Central memory CD4-positive, alpha-beta T cell (primary cell): ENCODE measurements at places on chromosomes 11 and 22.

GRCh38 chr11:45565446-45565988 lies 99.9 kb downstream of the CHST1 start:
- no peak for DNase-seq

DNA sequence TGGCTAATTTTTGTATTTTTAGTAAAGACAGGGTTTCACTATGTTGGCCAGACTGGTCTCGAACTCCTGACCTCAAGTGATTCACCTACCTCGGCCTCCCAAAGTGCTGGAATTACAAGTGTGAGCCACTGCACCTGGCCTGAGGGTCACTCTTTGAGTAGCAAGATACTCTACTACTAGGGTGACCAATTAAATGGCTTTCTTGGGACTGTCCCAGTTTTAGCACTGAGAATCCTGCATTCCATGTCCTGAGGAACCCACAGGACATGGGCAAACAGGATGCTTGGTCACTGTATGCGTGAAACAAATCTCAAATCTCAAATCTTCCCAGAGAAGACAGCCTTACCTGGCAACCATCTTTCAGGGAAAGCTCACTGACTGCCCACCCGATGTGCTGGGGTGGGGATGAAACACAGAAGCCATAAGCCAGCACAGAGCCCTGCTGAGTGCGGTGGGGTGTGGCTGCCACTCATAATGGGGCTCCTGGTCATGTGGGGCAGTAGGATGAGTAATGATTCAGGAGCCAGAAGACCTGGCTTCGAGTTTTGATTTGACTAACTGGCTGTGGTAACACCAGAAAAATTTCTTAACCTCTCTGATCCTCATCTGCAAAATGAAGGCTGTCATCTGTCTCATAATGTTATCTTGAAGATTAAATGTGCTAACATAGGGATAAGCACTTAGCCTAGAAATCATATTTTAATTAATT lies 11.5 kb downstream of the CLMP start:
- no peak for DNase-seq

- no peak for DNase-seq
Observed at GRCh38 chr11:36400766-36401455, 104.8 kb downstream of the PRR5L start.

- no peak for DNase-seq
Observed at GRCh38 chr22:24905909-24906308, 40.6 kb downstream of the LHFPL7 start.

- DNase-seq, result no peak
Observed at GRCh38 chr11:93908689-93909088, 58.3 kb upstream of the VSTM5 start.

GRCh38 chr22:23085785-23086184 lies 15.5 kb downstream of the GNAZ start:
- DNase-seq, result no peak

DNA sequence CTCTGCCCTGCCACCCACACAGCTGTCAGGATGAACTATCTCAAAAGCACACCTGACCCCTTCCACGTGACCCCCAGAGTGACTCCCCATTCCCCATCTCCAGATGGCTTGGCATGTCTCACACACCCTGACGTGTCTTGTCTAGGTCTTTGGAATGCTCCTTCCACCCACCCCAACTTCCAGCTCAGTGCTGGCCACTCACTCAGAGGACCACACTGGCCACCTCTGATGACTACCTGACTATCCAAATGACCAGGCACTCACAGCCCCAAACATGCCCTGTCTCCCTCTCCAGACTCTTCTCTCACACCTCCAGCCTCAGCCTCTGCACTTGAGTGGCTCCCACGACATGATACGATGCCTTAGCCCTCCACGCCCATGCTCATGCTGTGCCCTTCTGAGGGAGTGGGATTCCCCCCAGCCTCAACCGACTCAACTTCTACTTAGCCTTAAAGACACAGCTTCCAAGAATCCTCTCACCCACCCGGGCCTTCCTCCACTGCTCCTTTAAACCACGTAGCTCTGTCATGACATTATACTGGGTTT lies 259.4 kb downstream of the BUD13 start:
- DNase-seq, result no peak

- no peak for DNase-seq
Observed at GRCh38 chr11:17810746-17811145, 76.2 kb downstream of the KCNC1 start.

DNA sequence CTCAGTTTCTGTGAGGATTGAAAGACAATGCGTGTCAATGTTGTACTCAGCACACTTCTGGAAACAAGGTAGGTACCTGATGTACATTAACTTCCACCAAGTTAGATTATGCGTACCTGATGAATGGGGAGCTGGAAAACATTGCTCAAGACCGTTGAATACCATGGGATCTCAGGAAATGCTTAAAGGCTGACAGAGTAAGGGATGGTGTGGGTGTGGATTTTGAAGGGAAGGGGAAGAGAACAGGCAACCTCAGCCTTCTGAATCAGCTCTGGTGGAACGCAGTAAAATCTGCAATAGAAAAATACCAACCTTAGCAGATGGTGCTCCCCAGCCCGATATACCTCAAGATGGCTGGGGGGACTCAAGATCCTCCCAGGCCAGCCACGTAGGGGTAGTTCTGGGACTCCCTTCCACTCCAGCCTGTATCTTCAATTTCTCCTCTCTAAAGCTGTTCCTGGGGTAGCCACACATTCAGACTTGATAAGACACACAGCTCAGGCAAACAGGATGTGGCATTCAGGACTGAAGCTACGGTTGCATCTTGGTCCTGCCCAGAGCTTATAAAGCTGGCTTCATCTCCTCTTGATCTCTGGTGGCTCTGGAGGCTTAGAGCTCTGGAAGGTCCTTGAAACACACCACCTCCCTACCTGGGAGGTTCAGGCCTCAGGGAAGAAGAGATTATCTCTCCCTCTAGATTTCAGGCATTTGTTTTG lies 111.8 kb downstream of the CTNND1 start:
- no peak for DNase-seq

DNA sequence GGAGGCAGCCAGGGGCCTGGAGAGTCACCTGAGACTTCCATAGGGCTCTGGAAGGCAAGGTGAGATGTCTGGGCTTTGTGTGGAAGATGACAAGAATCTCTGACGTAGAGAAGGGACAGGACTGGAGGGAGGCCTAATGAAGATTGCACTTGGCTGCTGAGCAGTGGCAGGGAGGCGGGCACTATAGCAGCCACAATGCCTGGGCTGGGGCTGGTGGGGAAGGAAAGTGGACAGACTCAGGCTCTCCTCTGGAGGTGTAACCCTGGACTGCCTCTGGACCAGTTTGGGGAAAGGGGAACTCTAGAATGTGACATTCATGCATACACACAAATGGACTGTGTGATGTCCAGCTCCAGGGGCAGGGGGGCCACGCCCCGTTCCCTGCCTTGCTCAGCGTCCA lies 34.3 kb upstream of the CYP2D6 start:
- no peak for DNase-seq

GRCh38 chr11:36026315-36026968 lies 82.6 kb downstream of the LDLRAD3 start:
- DNase-seq, result no peak

DNA sequence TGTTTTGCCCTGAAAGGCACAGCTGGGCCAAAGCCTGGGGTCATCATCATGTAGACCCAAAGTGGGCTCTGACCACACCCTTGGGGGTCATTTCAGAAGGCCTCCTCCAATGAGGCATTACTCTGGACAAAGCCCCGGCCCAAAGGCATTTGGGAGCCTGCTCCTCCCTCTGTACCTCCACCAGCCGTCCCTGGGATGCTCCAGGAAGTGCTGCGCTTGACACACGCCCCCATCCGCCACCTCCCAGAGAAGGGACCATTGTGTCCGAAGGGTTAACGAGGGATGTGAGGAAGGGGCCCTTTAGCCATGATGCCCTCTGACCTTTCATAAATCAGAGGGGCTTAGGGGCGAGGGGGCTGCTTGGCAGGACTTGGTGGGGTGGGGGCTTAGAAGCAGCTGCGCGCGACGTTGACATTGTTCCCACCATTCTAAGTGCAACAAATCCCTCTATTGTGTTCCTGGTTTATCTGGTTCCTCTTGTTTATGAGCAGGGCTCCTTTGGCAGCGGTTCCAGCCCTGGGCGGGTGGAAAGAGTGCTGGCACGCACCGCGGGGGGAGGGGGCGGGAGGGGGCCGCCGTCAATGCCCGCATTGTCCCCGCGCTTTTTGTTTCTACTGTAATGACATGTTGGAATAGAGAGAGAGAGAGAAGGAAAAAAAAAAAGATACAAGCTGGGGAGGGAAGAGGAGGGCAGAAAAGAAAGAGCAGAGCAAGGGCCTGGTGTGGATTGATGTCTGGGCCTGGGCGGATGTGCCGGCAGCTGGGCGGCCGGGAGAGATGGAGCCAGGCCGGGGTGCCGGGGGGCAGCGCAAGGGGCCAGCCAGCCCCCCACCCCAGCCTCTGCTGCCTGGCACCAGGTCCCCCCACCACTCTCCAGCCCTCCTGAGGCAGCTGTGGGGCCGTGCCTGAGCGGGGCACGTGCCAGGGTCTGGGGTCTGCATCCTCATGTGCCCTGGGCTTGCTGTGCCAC lies 32.1 kb upstream of the SOX10 start:
- DNase-seq, result no peak

GRCh38 chr22:44063462-44064371 lies 39.6 kb downstream of the PARVB start:
- no peak for DNase-seq

GRCh38 chr11:133271206-133271605 lies 261.1 kb downstream of the OPCML start:
- no peak for DNase-seq

DNA sequence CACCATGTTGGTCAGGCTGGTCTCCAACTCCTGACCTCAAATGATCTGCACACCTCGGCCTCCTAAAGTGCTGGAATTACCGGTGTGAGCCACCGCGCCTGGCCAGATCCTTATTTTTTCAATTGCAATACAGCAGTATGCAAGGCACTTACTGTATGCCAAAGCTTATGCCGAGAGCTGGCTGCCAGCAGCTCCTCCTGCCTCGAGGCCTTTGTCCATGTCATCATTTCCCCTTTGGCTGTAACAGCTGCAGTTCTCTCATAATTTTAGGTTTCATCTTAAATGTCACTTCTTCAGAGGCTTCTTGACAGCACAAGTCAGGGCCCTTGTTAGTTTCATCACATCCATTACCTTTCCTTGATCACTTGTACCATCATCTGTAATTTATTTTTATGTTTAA lies 1.5 kb upstream of the SREBF2 start:
- DNase-seq, result no peak

DNA sequence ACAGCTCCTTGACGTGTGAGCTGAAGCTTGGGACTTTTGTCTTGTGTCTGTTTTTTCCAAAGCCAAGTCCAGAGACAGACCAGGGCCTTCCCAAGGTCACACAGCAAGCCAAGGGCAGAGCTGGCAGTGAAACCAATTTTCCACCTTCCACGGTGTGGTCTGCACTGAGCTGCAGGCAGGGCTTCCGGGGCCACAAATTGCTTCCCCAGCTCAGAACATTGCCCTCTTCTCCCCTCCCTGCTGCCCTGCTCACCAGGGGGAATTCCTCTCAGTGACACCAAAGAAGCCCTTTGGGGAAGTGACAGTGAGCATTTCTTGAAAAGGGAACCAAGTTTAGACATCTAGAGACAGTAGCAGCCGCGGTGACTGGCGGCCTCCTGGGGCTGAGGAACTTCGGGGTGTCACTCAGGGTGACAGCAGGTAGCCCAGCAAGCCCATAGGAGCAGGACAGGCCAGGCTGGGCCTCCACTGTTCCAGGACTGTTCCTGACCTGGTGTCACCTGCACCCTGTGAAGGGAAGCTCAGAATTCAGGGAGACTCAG lies 9.2 kb downstream of the FXYD2 start:
- DNase-seq, result peak; percentile 80

DNA sequence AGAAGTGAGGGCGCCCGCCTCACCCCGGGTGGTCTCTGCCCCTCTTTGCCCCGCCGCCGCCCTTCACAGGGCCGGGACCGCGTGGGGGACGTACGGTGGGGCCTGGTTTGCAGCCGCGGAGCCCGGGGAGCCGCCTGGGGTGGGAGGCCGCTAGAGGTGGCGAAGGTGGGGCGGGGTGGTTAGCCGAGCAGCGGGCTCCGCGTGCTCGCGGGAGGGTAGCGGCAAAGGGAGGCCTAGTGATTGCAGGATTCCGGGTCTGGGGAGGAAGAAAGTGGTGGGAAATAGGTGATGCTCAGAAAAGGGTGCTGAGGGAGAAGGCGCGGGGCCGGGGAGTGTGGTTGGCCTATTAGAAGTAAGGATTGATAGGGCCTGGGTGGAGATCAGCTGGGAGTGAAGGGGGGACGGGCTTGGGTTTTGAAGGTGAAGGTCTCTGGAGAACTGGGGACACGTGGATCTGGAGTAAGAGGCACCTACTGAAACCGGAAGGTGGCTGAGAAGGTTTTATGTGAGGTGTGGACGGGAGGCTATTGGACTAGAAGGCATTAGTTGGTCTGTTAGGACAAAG lies 571 bp downstream of the FAR1 start:
- no peak for DNase-seq

DNA sequence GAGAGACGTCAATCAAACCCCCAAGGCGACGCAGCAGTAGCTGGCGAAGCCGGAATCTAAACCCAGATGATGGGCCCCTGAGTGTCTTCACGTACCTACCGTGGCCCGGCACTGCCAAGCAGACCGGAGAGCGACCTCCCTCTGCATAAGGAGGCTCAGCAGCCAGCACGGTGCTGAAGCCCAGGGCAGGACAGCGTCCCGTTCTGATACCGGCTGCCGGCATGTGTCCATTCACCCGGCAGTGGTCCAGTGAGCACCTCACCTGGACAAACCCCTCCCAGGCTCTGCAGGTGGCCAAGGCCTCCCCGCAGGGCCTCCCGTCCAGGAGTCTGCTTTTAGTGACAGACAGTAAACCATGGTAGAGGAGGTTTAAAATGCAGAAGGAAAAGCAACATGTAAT lies 142.0 kb downstream of the BRD1 start:
- DNase-seq, result no peak

GRCh38 chr11:123560006-123560405 lies 94.4 kb downstream of the SCN3B start:
- no peak for DNase-seq

GRCh38 chr11:115241899-115242298 lies 262.3 kb downstream of the CADM1 start:
- DNase-seq, result no peak

DNA sequence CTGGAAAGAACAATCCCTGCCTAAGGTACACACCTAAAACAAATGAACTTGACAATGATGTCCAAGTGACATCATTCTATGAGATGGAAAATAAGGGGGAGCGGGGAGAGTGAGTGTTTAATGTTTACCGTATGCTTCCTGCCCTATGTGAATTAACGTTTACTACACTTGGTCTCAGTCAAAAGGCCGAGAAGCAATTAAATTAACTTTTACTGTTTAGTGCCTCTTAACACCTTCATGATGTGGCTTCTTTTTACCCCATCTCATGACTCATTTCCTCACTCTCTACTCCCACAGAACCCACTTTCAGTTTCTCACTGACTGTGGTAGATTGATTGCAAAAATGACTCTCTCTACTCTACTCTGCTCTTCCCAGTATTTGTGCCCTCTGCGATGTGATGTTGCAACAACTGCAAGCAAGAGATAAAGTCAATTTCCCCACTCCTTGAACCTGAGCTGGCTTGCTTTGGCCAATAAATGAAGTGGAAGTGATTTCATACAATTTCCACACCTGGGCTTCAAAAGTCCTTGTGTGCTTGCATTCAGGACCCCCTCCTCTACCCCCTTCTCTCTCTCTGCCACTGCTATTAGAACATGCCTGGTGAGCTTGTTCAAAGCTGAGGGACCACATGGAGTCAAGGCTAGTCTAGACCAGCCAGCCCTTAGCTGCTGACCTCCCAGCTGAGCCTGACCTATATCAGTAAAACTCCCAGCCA lies 11.6 kb upstream of the ALKBH3 start:
- peak; percentile 44 for DNase-seq
